ENCODE measurements at places on chromosomes 3 and 15.

- DNase-seq, result peak; percentile 9
Measured at GRCh38 chr3:59998058-59998457, 948.2 kb upstream of the CFAP20DC start.

- DNase-seq, result peak; percentile 42
Measured at GRCh38 chr3:43539321-43539720, 82.5 kb downstream of the ANO10 start.

GRCh38 chr3:122081543-122082247, 26.5 kb downstream of the CD86 start:
- no peak for DNase-seq

- DNase-seq, result no peak
Measured at GRCh38 chr15:68930268-68931022, at the start of gene SPESP1. TSS of gene SPESP1 (plus strand) at chr15:68930525. CDS start at chr15:68930654, 129 bp downstream.

GRCh38 chr3:61892891-61893290, 331.5 kb downstream of the PTPRG start:
- no peak for DNase-seq

DNA sequence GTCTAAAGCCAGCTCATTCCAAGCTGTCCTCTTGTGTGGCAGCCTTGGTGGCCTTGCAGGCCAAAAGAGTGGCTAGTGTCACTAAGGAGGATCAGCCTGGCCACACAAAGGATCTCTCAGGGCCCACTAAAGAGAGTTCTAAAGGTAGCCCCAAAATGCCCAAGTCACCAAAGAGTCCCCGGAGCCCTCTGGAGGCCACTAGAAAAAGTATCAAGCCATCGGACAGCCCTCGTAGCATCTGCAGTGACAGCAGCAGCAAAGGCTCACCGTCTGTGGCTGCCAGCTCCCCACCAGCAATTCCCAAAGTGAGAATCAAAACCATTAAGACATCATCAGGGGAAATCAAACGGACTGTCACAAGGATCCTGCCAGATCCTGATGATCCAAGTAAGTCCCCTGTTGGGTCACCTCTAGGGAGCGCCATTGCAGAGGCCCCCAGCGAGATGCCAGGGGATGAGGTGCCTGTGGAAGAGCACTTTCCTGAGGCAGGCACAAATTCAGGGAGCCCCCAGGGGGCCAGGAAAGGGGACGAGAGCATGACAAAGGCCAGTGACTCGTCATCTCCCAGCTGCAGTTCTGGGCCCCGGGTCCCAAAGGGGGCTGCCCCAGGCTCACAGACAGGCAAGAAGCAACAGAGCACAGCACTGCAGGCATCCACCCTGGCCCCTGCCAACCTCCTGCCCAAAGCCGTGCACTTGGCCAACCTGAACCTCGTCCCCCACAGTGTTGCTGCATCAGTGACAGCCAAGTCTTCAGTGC, 33.5 kb upstream of the ALPK3 start:
- no peak for DNase-seq

DNA sequence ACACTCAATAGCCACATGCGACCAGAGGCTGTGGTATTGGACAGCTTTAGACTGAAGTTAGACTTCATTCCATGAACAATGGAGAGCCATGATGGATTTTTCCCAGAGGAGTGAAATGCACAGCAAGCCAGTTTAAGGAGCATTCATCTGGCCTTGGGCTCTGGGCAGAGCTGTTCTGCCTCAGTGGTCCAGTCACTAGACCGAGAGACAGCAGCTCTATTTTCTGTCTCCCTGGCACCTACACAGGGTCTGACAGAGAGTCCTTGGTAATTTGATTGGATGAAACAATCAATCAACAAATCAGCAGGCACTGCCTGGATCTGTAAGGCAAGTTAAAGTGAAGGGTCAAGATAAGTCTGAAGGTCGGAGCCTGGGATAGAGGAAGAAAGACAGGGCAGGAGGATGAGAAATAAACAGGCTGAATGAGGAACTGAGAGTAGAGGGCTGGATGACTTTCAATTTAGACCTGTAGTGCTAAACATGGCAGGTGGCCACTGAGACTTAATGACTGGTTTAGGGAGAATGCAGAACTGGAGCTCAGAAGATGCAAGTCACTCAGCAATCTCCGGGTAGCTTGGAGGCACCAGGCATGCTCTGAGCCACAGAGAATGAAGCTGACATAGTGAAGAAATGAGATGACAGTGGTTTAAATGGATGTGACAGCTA, 98.5 kb upstream of the SLC25A36 start:
- no peak for DNase-seq

- DNase-seq, result no peak
Measured at GRCh38 chr3:140298569-140299070, 363.6 kb downstream of the CLSTN2 start.

- peak; percentile 99 for DNase-seq
Measured at GRCh38 chr15:70062321-70062956, 35.3 kb downstream of the TLE3 start.
